ENCODE measurements at places on chromosomes 3 and 15.

GRCh38 chr15:67968966-67969365 is 85.1 kb upstream of the PIAS1 start:
- DNase-seq, result no peak

DNA sequence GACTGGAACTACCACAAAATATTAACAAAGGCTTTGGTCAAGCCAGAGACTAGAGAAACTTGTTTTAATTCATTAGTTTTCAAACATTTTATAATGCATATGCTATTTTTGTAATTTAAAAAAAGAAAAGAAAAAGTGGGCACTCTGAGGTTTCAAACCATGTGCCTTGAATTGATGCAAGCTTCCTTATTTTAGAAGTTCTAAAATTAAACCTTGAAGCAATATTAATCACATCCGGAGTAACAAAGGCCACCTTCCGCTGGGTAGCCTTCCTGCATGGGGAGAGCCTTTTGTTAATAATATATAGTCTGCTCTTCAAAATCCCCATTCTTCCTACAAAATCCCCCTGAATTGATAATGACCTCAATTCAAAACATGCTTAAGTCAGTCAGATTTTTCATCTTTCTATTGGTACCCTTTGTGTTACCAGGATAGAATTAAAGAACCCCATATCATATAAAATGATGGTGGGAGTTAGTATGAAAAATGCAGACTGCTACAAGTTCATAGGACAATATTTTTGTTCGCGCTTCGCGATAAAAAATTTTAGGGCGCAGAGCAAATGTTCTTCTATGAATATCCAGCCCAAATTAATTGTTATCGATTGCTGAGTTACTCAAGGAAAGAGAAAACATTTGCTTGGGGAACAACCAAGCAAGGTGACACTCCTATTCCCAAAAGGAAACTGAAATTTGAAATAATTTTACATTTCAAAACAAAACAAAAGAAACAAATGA is 30.6 kb downstream of the LDHAL6B start:
- DNase-seq, result no peak

DNA sequence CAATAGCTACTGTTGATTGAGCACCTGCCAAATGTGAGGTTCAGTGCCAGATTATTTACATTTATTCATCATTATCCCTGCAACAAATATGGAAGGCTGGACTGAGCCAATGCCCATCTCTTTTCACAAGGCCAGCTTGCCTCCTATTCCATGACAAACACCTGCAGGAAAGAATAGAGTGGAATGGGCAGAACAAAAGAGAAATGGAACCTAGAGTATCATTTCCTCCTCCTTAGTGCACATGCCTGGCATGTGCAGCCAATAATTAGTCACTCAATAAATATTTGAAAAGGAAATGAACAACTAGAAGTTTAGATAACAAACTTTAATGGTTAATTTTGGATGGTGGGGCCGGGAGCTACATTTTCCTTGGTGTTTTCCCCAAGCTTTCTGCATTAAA is 61.4 kb upstream of the MYRIP start:
- DNase-seq, result no peak

GRCh38 chr3:69665026-69665737 is 74.1 kb upstream of the MITF start:
- DNase-seq, result peak; percentile 35

DNA sequence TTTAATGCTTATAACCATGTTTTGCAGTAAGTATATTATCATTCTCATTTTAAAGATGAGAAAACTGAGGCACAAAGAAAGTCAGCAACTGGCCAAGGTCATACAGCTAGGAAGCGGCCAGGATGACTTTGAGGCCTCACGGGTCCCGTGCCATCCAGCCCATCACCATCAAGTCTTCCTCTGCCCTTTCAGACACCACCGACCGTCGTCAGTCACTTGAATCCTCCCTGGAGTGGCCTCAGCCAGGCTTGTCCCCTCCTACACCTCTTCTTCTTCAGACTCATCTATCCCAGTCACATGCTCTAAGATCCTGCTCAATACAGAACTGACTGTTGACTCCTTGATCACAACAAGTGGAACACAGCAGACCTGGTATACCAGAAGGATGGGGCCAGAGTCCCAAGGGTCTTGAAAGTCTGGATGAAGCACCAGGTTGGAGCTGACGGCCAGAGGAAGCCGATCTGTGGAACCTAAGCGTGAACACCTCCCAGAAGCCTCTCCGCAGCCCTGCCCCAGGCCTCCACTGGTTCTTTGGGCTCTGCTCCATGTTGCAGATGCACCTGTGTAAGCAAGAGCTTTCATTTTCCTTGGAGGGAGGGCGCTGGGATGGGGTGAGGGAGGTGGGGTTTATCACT is 22.1 kb downstream of the ITGA11 start:
- DNase-seq, result no peak

Measured in BE2C (cell line).